ENCODE measurements at places on chromosomes 12 and 14.
A peak's percentile ranks its signal among the peaks of the same experiment; 100 is the strongest.

DNA sequence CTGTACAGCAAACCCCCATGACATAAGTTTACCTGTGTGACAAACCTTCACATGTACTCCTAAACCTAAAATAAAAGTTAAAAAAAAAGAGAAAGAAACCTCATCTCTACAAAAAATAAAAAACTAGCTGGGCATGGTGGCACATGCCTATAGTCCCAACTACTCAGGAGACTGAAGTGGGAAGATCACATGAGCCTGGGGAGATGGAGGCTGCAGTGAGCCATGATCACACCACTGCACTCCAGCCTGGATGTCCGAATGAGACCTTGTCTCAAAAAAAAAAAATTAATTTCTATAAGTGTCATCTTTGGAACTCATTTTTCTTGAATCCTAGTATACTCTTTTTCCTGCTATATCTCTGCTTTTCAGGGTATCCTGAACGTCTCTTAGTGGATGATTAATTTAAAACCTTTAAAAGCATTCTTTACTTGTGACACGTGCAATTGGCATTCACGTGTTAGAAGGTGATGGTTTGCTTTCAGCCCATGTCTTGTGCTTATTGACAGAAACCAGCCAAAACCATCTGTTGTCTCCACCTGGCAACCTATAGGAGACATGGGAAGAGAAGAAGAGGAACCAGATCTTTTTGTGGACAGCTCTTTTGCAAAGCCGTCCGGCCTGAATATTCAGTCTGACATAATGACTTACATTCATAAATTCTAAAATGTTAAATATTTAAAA is 30.6 kb upstream of the PPFIBP1 start:
- no peak for DNase-seq

GRCh38 chr14:80926397-80927082 is 15.0 kb downstream of the CEP128 start:
- DNase-seq, result no peak

- DNase-seq, result no peak
These were observed 407.7 kb upstream of the OR4E1 start for GRCh38 chr14:22081337-22081736.

DNA sequence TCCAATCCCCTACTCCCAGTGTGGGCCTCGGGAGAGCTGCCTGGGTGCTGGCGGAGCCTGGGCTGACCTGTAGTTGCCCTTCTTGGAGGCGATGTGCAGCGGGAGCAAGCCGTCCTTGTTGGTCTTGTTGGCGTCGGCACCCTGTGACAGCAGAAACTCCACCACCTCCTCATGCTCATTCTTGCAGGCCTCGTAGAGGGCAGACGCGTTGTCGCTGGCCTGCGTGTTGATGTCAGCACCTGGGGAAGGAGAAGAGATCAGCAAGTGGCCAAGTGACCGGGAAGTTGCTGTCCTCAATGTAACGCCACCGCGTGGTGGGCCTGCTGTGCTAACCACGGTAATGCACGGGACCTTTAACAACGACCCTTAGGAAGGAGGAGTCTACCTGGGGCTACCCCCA is 20.1 kb downstream of the FAM181A start:
- no peak for DNase-seq

GRCh38 chr14:68623307-68623706 is 169.6 kb downstream of the ZFP36L1 start:
- no peak for DNase-seq

- DNase-seq, result peak; percentile 73
These were observed 15.1 kb upstream of the GRIP1 start for GRCh38 chr12:66693901-66694513.

DNA sequence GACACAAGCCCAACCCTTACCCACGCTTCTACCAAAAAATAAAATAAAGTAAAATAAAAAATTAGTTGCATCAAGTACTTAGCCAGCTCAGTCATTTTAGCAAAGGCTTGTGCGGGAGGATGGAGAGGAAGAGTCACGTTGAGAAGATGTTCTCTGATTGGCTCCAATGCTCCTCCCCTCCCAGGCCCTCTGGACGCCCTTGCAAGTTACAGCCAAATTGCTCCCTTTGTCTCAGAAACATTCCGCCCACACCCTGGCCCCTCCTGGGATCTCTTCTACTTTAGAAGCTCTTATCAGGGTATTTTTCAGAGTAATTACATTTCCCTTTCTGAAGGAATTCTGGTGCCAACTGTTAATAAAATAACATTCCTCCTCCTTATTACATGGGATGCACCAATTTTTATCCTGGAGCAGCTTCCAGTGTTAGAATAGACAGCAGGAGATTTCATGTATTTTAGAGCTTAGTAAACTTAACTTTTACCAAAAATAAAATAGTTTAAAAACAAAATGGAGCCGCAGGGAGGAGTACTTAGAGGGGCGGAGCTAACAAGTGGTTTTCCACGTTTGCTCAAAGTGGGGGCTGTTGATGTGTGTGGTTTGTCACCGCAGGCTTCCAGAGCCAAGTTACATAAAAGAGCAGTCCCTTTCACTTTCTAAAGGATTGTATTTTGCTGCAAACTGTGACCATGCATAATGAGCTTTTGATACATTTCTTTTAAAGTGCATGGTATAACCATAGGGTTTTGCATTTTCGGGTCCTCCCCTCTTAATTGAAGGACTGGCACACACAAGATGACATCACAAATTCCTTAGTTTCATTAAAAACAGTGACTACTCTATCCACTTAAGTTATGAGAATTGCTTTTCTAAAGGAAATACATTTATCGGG is 71.7 kb upstream of the RAP1B start:
- peak; percentile 70 for DNase-seq

DNA sequence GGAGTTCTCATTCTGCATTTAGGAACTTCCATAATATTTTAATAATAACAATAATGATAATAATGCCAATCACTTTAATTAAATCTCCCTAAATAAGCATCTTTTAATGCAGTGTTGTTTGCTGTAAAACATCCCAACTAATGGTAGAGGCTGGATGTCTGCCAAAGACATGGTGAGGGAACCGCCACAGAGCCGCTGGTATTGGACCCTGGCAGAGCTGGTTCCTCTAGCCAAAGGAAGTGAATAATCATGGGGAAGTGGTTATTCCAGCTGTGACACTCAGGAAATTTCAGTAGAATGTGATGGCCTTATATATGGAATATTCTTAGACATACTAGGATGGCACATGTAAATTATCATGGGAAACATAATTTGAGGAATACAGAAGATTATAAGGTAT is 483.3 kb downstream of the ZFP36L1 start:
- peak; percentile 25 for DNase-seq

DNA sequence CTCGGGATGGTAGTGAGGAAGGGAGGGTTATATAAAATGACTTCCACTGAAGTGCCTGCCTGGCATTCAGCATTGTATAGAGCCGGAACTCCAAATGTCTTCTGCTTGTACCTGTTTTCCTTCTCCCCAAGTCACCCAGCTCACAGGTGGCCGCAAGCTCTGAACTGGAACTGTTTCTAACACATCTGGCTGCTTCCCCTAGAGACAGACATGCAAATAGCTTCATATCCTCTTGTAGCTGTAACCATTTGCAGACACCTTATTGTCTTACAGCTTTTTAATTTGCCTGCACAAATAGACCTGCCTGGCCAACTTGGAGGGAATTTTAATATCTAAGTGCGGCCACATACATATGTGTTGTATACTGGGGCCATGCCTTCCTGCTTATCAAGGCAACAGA is 126.0 kb downstream of the CHST11 start:
- no peak for DNase-seq

- no peak for DNase-seq
These were observed 162.4 kb upstream of the DAAM1 start for GRCh38 chr14:59026081-59026480.

Data from KBM-7 (cell line).